ENCODE measurements at places on chromosomes 7 and 10.

GRCh38 chr7:154869436-154869835 is 133.5 kb downstream of the PAXIP1 start:
- DNase-seq, result no peak

DNA sequence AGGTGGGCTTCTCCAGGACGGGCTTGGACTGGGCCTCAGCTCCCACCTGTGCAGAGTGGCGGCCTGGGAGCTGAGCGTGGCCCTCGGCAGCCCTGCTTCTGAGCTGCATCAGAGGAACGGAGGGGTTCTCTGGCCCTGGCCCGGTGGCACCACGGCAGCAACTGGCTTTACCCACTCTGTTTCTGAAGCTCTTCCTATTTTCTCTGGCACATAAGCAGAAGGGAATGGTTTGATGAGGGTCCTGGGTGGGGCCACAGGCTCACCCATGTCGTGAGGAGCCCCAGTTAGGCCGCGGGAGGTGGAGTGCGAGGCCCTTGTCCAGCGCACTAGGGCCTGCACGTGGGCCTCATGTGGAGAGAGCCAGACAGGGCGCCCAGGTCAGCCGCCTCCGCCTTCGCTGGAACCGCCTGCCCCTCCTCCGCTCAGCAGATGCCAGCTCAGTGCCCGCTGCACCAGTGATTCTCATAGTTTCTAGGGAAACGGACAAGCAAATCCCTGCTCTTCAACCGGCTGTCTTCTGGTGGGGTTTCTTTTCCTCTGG is 284.0 kb downstream of the CELF2 start:
- no peak for DNase-seq

- no peak for DNase-seq
Observed at GRCh38 chr7:93092757-93093370, 24.9 kb downstream of the SAMD9 start.

DNA sequence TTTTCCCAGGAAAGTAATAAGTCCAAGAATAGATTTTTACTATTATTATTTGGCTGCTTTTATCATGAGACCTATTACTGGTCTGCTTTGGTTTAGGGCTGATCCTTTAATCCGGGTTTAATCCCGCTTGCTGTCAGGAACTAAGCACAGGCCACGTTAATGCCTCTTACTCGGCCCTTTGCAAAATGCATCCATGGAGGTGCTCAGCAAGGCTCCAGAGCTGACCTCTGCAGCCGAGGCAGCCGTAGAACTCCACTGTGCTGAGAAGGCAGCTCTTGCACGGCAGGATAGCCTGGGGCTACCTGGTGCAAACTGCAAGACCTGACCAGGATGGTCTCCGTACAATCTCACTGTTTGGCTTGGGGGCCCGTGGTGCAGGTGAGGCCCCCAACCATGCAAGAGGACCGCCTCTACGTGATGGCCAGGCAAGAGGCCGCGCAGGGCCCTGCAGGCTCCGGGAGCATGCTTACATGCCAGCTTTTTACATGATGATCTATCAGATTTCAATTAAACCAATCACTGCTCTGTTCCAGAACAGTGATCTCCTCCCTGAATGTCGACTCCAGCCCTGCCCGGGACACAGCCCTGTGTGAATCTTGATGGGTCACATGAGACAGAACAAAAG is 10.4 kb upstream of the CALML3 start:
- DNase-seq, result no peak

- no peak for DNase-seq
Observed at GRCh38 chr7:95095966-95096540, 188.7 kb downstream of the PPP1R9A start.

DNA sequence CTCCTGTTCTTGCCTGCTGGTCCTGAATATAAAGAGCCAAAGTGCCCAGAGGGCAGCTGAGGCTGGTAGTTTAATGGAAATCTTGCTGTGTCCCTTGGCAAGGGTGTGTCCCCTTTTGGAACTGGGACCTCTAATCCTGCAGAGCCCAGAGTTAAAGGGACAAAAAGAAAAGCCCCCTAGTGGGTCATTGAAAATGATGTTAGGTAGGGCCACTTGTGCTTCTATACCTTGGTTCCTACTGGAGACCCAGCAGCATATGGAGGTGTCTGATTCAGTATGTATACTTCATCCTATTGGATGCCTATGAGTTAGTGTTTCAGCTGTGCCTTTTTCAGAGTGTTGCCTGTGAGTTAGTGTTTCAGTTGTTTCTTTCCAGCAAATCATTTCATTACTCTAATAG is 30.5 kb downstream of the TFAM start:
- no peak for DNase-seq
